Tibial artery (tissue), 4 donors: ENCODE measurements at places on chromosomes 2 and 18.

DNA sequence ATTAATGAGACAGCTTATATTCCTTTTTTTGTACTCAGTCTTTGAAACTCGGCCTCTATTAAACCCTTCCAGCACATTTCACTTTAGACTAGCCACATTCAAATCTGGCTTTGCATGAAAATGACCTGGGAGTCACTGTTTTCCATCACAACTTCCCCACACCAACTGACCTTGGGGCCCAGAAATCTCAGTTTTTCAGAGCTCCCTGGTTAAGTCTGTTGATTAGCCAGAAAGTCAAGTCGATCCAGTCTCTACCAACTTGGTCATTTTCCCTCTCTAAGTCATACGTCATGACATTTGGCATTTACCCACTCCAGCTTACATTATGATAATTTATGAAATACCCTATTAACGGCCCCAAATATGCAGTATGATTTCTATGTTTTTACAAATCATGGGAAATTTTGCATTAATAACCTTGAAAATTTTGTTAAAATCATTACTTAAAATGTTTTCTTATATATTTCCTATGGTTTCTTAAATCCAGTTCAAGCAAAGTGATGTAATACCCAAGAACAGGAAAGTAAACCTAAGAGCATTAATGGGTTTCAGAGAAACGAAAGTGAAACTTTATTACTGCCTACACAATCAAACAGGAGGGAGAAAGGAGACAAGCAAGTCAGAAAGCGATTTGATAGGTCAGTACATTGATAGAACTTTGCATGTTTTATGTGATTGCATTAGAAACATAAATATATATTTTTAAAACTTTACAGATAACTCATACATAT is 77.1 kb downstream of the SPATS2L start:
- no peak for DNase-seq
- peaks cover 27% of the 10 kb centered on the region for H3K4me1 ChIP-seq
- no peak overlapping the region for H3K4me3 ChIP-seq
- no peaks in the 10 kb centered on the region for H3K27me3 ChIP-seq
- peak overlapping the region; percentile 21 for H3K27ac ChIP-seq

GRCh38 chr2:122210898-122211856 is 455.7 kb downstream of the TSN start:
- H3K4me3 ChIP-seq = no peak overlapping the region
- DNase-seq = no peak
- no peaks in the 10 kb centered on the region for H3K36me3 ChIP-seq
- H3K27ac ChIP-seq = no peak overlapping the region

- no peak overlapping the region for H3K27ac ChIP-seq
- no peak overlapping the region for H3K4me3 ChIP-seq
- DNase-seq = no peak
- H3K27me3 ChIP-seq = no peaks in the 10 kb centered on the region
- H3K36me3 ChIP-seq = peaks cover 56% of the 10 kb centered on the region
- H3K4me1 ChIP-seq = no peaks in the 10 kb centered on the region
These were observed 18.2 kb downstream of the ASPRV1 start for GRCh38 chr2:69943000-69943842.

DNA sequence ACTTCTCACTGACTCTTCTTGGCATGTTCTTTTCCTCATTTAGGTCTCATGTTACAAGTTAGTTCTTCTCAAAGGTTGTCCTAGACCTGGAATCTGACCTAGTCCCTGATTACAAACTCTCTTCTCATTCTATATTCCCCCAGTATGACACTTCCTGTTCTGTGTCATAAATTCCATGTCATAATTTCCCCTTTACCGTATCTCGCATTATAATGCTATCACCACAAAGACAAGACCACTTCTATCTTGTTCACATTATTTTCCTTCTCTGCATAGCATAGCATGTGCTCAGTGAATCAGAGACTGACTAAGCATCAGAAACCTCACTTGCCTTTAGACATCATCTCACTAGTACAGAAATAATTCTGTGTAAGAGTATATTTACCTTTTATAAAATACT is 63.6 kb upstream of the CAVIN2 start:
- no peak for DNase-seq
- no peak overlapping the region for H3K27ac ChIP-seq
- H3K36me3 ChIP-seq = no peaks in the 10 kb centered on the region
- H3K4me3 ChIP-seq = no peak overlapping the region

DNA sequence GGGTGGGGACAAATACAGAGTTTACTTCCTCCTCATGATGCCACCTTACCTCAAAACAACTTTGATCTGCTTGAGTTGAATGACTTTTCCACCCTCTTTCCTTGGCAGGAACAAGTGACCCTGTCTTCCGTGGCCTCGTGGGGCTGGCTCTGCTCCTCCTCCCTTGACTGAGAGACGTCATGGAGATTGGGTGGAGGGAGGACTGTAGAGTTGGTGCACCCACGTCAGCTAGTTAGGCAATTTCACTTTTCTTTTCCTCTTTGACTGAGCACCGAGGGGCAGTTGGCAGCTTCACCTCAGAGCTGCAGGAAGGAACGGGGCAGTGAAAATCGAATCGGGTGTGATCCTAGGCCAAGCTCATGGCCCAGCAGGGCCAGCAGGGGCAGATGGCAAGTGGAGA is at the start of gene SP140:
Gene SP140 (plus strand): TSS at position 251 of the 400 bp plus-strand sequence. CDS start 109 bp downstream, at position 360.
- no peaks in the 10 kb centered on the region for H3K4me1 ChIP-seq
- DNase-seq = no peak
- no peaks in the 10 kb centered on the region for H3K36me3 ChIP-seq
- no peaks in the 10 kb centered on the region for H3K27me3 ChIP-seq

GRCh38 chr18:77208964-77209363 is 40.7 kb upstream of the GALR1 start:
- no peak overlapping the region for H3K4me3 ChIP-seq
- no peaks in the 10 kb centered on the region for H3K27me3 ChIP-seq
- H3K4me1 ChIP-seq = peaks cover 4% of the 10 kb centered on the region
- H3K36me3 ChIP-seq = no peaks in the 10 kb centered on the region
- no peak overlapping the region for H3K27ac ChIP-seq

DNA sequence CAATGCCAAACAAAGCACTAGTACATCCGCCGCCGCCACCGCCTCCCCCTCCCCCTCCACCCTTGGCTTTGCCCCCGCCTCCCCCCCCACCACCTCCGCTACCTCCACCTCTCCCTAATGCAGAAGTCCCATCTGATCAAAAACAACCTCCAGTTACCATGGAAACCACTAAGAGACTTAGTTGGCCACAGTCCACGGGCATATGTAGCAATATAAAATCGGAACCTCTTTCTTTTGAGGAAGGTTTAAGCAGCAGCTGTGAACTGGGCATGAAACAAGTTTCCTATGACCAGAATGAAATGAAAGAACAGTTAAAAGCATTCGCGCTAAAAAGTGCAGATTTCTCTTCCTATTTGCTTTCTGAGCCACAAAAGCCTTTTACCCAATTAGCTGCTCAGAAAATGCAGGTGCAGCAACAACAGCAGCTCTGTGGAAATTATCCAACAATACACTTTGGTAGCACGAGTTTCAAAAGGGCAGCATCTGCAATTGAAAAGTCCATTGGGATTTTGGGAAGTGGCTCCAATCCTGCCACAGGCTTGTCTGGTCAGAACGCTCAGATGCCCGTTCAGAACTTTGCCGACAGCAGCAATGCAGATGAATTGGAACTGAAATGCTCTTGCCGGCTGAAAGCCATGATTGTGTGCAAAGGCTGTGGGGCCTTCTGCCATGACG is 168.0 kb downstream of the ASXL3 start:
- no peak overlapping the region for H3K27ac ChIP-seq
- no peak for DNase-seq
- no peaks in the 10 kb centered on the region for H3K27me3 ChIP-seq
- peaks cover 13% of the 10 kb centered on the region for H3K36me3 ChIP-seq
- no peaks in the 10 kb centered on the region for H3K4me1 ChIP-seq

GRCh38 chr2:165015052-165015642 is 59.8 kb upstream of the SLC38A11 start:
- H3K36me3 ChIP-seq = no peaks in the 10 kb centered on the region
- no peaks in the 10 kb centered on the region for H3K27me3 ChIP-seq
- peak; percentile 55 for DNase-seq
- no peak overlapping the region for H3K27ac ChIP-seq
- no peak overlapping the region for H3K4me3 ChIP-seq
- no peaks in the 10 kb centered on the region for H3K4me1 ChIP-seq

- H3K27ac ChIP-seq = no peak overlapping the region
- no peaks in the 10 kb centered on the region for H3K27me3 ChIP-seq
- no peak overlapping the region for H3K4me3 ChIP-seq
- H3K4me1 ChIP-seq = no peaks in the 10 kb centered on the region
These were observed 304.9 kb downstream of the DSEL start for GRCh38 chr18:67211646-67212045.

- H3K4me1 ChIP-seq = no peaks in the 10 kb centered on the region
- no peaks in the 10 kb centered on the region for H3K27me3 ChIP-seq
- no peak overlapping the region for H3K27ac ChIP-seq
These were observed 220.8 kb downstream of the NEDD4L start for GRCh38 chr18:58264840-58265239.

DNA sequence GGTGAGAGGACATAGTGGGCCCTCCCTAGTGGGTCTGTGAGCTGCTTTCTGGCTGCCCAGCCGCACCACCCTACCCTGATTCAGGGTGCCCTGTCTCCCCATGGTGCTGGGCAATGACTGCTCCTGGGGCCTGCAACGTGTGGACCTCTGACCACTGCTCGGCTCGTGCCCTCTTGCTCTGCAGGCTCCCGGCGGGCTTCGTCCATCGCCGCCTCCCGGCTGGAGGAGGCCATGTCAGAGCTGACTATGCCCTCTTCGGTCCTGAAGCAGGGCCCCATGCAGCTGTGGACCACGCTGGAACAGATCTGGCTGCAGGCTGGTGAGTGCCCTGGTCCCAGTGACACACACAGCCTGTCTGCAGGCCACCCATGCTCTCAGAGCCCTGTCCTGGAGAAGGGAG is 103.5 kb downstream of the STPG4 start:
- H3K36me3 ChIP-seq = peaks cover 84% of the 10 kb centered on the region
- DNase-seq = no peak
- H3K4me3 ChIP-seq = no peak overlapping the region
- H3K27ac ChIP-seq = no peak overlapping the region

DNA sequence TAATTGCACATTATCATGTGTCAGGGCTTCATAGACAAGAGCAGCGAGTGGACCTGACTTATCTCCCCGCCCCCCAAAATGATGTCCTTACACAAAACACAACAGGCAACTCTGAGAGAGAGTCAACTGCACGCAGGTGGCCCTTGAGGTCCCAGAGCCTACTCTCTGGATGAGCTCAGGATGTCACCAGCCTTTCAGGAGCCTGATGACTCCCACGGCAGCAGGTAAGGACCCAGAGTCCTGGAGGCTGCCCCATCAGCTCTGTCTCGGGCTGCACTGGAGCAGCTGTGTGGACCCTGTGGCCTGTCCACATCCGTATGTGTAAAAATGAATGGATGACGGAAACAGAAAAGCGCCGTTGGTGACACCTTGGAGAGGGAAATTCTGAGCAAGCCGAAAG is 130.9 kb downstream of the HDAC4 start:
- no peaks in the 10 kb centered on the region for H3K27me3 ChIP-seq
- H3K4me1 ChIP-seq = peaks cover 46% of the 10 kb centered on the region
- no peak overlapping the region for H3K27ac ChIP-seq
- no peaks in the 10 kb centered on the region for H3K36me3 ChIP-seq
- H3K4me3 ChIP-seq = no peak overlapping the region

DNA sequence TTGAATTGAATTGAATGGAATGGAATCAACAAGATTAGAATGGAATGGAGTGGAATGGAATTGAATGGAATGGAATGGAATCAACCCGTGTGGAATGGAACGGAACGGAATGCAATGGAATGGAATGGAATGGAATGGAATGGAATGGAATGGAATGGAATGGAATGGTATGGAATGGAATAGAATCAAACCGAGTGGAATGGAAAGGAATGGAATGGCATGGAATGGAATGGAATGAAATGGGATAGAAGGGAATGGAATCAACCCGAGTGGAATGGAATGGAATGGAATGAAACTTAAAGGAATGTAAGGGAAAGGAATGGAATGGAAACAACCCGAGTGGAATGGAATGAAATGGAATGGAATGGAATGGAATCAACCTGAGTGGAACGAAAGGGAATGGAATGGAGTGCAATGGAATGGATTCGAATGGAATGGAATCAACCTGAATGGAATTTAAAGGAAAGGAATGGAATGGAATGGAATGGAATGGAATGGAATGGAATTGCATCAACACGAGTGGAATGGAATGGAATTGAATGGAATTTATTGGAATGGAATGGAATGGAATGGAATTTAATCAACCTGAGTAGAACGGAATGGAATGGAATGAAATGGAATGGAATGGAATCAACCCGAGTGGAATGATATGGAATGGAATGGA is 1146.6 kb downstream of the RPIA start:
- DNase-seq = no peak
- H3K36me3 ChIP-seq = no peaks in the 10 kb centered on the region
- H3K4me3 ChIP-seq = no peak overlapping the region
- no peaks in the 10 kb centered on the region for H3K27me3 ChIP-seq
- no peaks in the 10 kb centered on the region for H3K4me1 ChIP-seq

- no peak for DNase-seq
- no peak overlapping the region for H3K27ac ChIP-seq
- no peaks in the 10 kb centered on the region for H3K27me3 ChIP-seq
- H3K4me1 ChIP-seq = no peaks in the 10 kb centered on the region
- H3K36me3 ChIP-seq = no peaks in the 10 kb centered on the region
These were observed 980.1 kb upstream of the POU3F3 start for GRCh38 chr2:103873716-103874351.

DNA sequence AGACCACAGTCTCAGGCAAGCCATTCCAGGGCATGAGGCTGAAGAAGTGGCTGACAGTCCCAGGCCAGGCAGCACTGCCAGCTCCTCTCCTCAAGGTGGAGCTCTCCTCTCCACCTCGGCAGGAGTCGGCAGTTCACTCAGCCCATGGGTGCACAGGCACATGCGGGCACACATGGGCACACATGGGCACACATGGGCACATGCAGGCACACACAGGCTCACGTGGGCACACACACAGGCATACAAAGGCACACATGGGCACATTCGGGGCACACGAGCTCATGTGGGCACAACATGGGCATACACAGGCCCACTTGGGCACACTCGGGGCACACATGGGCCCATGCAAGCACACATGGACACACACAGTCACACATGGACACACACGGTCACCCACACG is 65.3 kb upstream of the TAF1B start:
- no peak overlapping the region for H3K4me3 ChIP-seq
- no peaks in the 10 kb centered on the region for H3K4me1 ChIP-seq
- H3K36me3 ChIP-seq = no peaks in the 10 kb centered on the region
- no peaks in the 10 kb centered on the region for H3K27me3 ChIP-seq
- peak; percentile 56 for DNase-seq
- no peak overlapping the region for H3K27ac ChIP-seq

DNA sequence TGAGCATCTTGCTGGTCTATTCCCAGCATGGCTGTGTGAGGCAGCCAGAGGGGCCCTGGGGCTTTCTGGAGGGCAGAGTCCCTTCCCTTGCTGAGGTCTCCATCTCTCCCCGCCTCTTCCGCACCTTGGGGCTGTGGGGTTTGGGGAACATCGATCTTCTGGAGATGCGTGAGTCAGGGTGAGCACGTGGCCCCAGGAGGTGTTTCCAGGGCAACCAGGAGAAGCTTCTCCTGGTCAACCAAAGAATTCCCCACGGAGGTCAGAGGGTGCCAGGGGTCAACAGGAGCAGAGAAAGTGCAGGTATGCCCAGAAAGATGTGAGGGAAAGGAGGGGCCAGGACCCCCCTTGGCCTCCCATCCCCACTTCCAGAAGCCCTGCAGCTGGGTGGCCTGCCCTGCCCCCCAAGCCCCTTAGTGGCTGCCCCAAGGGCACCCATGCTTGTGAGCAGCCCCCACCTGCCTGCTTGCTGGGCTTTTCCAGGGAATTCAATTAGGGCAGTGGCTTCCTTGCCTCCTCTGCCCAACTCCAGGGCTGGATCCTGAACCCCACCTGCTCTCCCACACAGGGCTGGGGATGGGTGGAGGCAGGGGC is 2.8 kb upstream of the PROM2 start:
- no peak for DNase-seq
- H3K27me3 ChIP-seq = no peaks in the 10 kb centered on the region
- no peak overlapping the region for H3K27ac ChIP-seq
- H3K4me3 ChIP-seq = no peak overlapping the region
